ENCODE measurements at places on chromosomes 12 and 14.
A peak's percentile ranks its signal among the peaks of the same experiment; 100 is the strongest.

DNA sequence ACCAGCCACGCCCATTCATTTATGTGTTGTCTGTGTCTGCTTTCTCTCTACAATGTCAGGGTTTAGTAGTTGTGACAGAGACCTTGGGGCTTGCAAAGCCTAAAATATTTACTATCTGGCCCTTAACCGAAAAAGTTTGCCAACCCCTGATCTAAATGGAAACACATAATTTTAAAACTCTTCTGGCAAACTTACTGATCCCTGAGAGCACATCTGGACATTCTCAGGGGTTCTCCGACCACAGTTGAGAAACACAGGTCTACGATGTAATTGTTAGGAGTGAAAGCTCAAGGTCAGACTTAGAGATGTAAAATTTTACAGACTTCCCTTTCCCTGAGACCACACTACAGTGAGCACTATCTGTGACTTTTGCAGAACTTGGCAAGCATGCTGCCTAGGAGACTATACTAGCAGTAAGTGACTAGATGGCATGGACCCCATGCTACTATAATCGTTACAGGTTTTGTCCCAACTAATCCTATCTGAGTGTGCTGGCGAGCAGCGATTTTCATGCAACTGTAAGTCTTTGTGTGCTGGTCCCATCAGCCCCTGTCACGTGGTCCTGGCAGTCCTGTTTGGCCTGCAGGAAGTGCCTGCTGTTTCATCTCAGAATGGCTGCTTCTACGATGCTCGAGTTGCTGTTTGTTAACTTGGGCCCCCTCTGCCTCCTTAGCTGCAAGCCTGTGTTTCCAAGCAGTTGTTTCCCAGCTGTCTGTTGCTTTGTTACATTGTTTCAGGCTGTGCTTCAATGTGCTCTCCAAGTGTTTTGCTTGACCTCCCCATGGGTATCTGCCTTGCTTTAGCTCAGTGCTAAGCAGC, 21.6 kb downstream of the TMTC2 start:
- DNase-seq: peak; percentile 16

DNA sequence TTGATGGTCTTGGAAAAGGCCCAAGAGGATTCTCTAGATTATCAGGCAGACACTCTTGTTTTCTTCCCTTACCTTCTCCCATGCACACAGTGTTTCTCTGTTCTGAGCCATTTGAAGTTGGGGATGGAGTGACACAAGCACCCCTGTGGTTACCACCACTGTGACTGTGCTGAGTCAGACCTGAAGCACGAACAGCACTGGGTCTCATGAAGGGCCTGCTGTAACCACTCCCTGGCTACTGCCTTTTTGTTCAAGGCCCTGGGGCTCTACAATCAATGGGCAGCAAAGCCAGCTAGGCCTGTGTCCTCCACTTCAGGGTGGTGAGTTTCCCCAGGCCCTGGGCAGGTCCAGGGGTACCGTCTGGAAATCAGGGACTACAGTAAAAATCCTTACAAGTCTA, 65.5 kb downstream of the TSPAN8 start:
- DNase-seq: no peak

GRCh38 chr12:43273467-43273866, 278.5 kb downstream of the ADAMTS20 start:
- DNase-seq: no peak

DNA sequence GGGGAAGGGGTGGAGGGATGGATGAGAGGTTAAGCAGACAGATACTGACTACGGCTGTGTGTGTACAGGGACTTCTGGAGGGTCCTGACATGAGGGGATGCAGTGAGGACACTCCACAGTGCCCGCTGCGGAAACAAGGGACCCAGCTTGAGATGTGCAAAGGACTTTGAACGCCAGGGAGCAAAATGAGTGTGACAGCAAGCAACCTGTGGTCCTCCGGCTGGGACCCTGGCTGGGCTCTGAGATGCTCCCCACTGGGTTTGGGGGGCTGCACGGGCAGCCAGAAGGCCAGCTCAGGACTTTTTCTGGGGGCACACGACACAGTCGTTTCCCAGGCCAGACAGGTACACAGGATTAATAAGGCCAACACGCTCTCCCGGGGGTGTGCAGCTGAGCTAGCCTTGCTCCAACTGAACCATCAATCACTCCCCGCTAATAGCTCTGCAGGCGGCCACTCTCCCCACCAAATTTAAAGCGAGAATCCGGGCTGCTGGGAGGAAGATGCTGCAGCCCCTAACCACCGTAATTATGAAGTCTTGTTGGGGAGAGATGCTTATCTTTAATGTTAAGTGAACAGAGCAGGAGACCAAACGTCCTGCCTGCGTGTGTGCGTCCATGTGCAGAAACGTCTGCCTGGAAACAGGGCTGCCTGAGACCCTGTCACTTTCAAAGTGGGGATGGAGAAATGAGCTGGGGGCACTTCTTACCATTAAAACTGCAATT, 51.6 kb upstream of the DLK1 start:
- peak; percentile 94 for DNase-seq

GRCh38 chr14:73602994-73603393, 9.3 kb upstream of the ACOT6 start:
- DNase-seq: no peak

GRCh38 chr12:26773313-26774104, 59.5 kb downstream of the ITPR2 start:
- peak; percentile 22 for DNase-seq

DNA sequence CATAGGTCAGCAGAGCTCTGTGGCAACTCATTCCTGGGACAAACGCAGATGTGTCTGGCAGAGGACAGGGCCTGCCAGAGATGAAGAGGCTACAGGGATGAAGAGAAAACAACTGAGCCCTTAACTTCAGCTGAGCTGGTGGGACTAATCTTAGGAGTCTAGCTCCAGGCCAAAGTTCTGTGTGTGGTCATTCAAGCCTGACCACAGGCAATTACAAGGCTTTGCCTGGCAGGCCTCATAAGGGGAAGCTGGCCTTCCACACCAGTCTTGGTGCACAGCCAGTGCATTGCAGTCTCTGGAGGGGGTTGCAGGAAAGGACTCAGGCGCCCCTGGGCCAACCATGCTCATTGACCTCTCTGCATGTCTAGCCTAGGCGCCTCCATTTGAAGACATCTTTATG, 127.6 kb upstream of the DAAM1 start:
- DNase-seq: no peak

All from NCI-H1417 (cell line).